Hepatocyte (in vitro differentiated cells): ENCODE measurements at places on chromosomes 13 and 19. TPM values are rescaled to one million over a fixed set of nuclear protein-coding genes. Genes with fewer than 3 reads are reported as not detected.

DNA sequence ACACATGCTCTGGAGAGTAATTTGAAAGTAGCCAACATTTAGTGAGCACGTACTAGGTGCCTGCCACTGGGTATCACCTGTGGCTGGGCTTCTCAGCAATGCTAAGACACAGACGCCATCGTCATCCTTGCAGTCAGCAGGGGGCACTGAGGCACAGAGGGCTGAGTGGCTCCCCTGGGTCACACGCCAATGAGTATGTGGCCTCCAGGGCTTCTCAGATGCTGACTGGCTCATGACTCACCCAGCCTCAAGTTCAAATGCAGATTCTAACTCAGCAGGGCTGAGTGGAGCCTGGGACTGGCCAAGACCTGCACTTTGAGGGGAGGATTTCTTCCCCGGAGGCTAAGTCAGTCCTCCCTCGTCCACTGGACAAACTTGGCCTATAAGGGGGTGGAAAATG is 115.1 kb upstream of the CACNA1A start:
- no peak for DNase-seq

DPF1 gene
- 1.2 and 2.1 TPM in 2 replicates for total RNA-seq

DNA sequence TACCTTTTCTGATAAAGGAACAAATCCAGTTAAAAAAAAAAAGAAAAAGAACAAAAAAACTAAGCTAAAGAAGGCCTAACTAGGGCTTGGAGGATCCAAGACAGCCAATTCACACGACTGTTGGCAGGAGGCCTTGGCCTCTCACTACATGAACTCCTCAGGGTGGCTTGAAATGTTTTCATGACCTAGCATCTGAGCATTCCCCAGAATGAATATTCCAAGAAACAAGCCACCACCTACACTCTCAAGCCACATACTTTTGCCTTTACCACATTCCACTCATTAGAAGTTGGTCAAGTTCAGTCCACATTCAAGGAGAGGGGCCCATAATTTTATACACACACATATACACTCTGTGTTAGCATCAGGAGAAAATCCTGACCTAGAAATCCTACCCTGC is 97.6 kb upstream of the SIAH3 start:
- DNase-seq, result no peak

GRCh38 chr13:23383151-23383550 is 50.4 kb downstream of the SACS start:
- DNase-seq, result no peak

DNA sequence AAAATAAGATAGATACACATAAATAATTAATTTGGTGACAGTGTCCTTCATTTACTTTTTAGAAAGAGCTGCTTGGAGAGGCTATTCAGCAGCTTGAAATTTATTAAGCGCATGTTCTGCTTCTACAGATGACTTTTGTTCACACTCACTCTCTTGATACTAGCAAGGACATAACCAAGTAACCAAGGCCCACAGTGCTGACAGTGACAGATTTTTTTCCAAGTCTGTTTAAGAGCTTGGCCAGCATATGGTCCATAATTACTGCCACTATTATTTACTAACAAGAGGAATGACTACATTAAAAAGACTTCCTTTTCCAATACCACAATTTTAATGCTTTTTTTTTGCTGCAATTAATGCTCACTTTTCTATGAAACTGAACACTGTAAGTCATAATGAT is 673.7 kb upstream of the MIR17HG start:
- DNase-seq, result no peak
